ENCODE measurements at places on chromosomes 7 and 10.

DNA sequence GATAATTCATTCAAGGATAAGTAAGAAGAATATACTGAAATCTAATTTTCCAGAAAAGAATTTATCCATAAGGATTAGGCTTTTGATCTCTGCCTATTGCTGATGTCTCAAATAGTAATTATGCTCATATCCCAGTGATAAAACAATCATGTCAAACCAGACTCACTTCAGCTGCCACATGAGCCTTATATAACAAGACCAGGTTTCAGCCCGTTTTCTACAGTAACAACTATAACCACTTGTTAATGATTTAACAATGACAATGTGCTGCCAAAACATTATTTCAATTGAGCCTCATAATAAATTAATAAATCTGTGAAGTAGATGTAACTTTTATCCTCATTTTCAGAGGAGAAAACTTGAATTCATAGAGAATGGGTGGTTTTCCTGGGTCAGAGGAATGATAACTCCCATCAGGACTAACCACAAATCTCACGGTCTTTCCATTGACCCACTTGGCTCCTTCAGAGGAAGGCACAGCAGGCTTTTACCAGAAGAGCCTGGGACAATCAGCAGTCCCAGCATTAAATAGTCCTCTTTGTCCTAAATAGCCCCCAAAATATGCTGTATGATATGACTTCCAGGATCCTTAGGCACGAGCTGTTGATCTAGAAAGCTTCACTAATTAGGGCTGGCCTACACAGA is 42.5 kb upstream of the SLIT1 start:
- DNase-seq = no peak

DNA sequence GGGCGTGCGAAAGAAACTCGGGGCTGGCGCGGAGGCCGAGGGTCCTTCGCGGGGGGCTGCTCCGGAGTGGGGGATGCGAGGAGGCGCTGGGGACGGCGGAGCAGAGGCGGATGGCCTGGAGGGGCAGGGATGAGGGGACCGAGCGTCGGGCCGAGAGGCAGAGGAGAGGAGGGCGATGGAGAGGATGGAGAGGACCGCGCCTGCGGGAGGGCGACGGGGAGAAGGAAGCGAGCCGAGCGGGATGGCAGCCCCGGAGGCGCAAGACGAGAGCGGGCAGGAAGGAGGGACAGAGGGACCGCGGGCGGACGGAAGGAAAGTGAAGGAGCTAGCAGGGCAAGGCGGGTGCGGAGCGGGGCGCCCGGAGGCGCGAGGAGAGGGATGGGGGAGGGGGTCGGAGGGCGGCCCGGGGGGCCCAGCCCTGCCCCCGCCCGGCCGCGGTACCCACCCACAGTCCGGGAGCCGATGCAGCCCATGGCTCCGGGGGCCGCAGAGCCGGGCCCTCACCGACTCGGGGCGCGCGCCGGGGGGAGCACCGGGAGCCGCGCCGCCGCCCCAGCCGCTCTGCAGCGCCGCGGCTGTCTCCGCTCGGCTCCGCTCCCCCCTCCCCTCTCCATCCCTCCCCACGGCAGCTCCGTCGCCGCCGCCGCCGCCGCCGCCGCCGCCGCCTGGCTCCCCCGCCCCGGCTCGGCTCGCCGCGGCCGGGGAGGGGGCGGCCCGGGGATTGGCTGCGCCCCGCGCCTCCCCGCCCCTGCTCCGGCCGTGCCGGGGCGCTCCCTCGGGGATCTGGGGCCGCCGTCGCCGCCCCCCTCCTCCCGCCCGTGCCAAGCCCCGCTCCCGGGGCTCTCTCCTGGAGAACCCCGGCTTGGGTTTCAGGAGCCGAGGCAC is at the start of gene FAM131B:
TSS of gene FAM131B (minus strand) at position 583 of the 885 bp plus-strand sequence. CDS start at position 473, 110 bp downstream.
- DNase-seq = peak; percentile 13

DNA sequence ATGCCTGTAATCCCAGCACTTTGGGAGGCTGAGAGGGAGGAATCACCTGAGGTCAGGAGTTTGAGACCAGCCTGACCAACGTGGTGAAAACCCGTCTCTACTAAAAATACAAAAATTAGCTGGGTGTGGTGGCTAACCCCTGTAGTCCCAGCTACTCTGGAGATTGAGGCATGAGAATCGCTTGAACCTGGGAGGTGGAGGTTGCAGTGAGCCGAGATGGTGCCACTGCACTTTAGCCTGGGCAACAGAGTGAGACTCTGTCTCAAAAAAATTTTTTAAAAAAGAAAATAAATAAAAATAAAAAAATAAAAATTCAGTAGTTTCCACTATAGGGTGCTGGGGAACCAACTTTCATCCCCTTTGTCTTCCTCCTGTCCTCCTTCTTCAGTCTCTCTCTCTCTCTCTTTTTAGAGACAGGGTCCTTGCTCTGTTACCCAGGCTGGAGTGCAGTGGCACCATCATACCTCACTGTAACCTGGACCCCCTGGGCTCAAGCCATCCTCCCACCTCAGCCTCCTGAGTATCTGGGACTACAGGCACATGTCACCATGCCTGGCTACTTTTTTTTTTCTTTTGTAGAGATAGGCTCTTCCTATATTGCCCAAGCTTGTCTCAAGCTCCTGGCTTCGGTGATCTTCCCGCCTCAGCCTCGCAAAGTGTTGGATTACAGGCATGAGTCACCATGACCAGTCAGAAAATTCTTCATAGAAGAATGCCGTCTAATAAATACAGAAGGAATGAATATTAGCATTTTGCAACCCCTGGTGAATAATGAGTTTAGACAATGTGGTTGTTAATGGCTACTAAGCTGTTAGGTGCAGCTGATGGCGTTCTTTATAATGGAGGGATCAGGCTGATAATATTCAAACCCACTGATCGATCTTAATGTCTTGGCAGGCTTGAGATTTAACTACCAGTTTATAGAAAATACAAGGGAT is 20.6 kb downstream of the RBM20 start:
- no peak for DNase-seq

GRCh38 chr7:56009695-56010094 is 41.5 kb downstream of the PSPH start:
- peak; percentile 94 for DNase-seq

GRCh38 chr7:144487901-144488300 is 84.4 kb upstream of the NOBOX start:
- no peak for DNase-seq

- no peak for DNase-seq
Observed at GRCh38 chr10:20185116-20185515, 368.9 kb downstream of the PLXDC2 start.

DNA sequence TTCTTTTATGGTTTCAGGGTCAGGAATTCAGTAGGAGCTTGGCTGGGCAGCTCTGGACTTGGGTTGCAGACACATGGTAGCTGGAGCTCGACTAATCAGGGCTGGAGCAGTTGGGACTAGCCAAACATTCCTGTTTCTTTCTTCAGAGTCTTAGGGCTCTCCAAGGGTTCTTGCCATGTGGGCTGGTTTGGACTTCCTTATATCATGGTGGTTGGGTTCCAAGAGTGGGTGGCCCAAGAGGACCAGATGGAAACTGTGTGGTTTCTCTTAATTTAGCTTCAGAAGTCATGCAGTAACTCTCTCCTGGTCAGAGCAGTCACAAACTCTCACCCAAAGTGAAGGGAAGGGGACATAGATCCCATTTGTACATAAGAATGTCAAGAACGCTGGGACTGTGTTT is 270.1 kb upstream of the FZD1 start:
- DNase-seq = no peak
